ENCODE measurements at places on chromosomes 11 and 22.

GRCh38 chr11:126420698-126421256, 65.3 kb downstream of the ST3GAL4 start:
- DNase-seq = no peak

- peak; percentile 43 for DNase-seq
Measured at GRCh38 chr22:46731246-46732040, 6.6 kb downstream of the CERK start.

DNA sequence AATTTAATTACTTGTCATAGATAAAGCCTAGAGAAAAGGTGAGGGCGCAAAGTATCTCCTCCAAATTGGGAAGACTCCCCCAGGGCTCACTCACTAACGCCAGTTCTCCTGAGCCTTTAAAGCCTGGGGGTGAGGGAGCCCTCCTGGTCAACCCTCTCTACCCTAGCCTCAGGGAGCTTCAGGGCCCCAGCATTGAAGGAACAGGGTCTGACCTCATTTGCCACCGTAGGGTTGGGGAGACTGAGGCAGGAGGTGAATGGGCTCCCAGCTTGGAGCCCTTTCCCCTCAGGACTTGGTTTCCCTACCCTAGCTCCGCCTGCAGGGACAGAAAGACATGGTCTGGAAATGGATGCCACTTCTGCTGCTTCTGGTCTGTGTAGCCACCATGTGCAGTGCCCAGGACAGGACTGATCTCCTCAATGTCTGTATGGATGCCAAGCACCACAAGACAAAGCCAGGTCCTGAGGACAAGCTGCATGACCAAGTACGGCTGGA, 1.7 kb downstream of the FOLR2 start:
- no peak for DNase-seq

- DNase-seq = peak; percentile 16
Measured at GRCh38 chr22:39773976-39774539, 119.5 kb downstream of the ENTHD1 start.

DNA sequence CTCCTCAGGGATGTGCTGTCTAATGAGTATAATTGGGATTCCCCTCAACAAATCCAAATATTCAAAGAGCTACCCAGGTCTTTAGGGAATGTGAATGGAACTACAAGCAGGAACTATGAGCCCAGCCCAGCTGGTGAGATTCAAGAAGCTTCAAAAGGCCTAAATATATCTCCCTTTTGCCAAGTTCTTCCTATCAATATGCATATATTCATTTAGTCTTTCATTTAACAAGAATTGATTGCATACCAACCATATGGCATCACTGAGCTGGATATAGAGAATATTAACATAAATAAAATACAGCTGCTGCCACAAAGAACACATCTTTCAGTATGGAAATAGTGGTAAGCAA, 58.9 kb upstream of the PRSS23 start:
- DNase-seq = no peak

- no peak for DNase-seq
Measured at GRCh38 chr11:97622795-97623194, 1233.0 kb downstream of the JRKL start.

DNA sequence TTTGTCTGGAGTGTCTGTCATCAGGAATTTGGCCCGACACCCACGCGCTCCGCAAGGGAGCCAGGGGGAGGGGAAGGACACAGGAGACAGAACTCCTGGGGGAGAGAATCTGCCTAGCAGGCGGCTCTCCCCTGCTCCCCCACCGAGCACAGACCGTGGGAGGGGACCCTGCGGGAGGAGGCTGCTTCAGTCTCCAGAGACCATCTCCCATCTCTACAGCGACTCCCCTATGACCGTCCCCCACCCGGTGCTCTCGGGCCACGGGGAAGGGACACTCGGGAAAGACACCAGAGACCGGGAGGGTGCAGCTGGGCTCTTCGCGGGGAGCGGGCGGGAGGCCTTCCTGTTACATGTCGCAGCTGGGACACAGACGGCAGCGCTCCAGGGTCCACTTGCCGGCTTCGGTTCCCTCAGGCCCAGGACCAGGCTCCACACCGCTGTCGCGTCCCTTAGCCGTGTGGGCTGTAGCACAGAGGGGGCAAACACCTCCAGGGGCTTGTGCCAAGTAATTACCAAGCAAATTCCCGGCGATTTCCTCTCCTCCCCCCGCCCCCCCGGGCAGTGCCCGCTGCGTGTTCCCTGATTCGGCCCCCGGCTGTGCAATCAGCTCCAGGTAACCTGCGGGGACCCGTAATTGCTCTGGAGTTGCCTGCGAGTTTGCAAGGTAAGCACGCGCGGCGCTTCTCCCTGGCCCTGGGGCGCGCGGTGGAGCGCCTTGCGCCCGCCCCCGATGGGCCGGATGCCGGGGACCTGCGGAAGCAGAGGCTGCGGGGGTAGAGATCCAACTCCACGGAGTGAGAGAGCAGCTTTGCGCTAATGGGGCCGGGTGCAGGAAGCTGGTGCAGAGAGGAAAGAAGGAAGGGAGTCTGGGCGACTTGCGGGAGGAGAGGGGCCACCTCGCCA, 155.1 kb upstream of the CADM1 start:
- no peak for DNase-seq

DNA sequence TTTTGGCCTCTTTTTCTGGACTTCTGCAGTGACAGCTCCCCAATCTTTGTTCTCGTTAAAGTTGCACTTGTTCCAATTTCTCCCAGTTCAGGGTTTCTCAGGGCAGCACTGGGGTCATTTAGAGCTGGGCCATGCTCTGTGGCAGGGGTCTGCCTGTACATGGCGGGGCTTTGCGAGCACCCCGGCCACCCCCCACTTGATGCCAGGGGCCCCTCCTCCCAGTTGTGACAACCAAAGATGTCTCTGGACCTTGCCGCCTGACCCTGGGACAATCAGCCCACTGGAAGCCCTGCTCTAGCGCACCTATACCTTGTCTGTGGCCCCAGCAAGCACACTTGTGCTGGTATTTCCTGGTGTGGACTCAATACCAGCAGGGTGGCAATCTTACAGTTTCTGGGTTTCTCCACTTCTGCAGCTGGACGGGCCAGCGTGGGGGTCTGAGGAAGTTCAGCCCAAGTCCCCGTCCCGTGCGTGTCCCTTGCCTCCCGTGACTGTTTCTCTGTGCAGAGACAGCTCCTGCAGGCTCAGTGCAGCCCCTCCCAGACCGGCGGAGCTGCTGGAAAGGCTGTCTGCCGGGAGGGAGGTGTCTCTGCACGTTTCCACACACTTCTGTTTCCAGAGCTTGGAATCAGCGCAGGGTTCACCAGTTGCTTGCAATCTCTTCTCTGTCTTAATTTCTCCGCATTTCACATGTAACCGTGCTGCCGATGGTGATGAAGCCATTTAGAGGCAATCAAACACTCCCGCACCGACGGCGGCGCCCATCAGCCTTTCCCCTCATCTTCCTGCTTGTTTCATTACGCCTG, 1328.9 kb downstream of the BRD1 start:
- no peak for DNase-seq

- DNase-seq = peak; percentile 45
Measured at GRCh38 chr11:114762408-114762807, 84.1 kb downstream of the NXPE2 start.

GRCh38 chr22:29208879-29209623, 3.4 kb downstream of the EMID1 start:
- DNase-seq = no peak

GRCh38 chr11:38865922-38866321, 2267.9 kb upstream of the RAG2 start:
- no peak for DNase-seq

DNA sequence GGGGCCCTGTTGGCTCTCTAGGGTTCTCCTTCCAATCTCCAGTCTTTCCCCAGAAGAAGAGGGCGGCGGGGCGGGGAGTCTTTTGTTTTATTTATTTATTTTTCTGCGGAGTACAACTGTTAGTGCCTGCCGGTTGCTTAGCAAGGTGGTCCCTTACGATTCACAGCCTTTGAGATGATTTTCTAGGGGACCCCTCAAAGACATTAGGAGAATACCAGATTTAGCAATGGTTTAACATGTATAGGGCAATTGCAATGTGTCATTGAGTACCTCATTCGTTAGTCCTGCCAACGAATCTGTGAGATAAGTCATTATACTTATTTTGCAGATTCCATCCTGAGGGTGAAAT, 307 bp upstream of the MRPL16 start:
- no peak for DNase-seq

DNA sequence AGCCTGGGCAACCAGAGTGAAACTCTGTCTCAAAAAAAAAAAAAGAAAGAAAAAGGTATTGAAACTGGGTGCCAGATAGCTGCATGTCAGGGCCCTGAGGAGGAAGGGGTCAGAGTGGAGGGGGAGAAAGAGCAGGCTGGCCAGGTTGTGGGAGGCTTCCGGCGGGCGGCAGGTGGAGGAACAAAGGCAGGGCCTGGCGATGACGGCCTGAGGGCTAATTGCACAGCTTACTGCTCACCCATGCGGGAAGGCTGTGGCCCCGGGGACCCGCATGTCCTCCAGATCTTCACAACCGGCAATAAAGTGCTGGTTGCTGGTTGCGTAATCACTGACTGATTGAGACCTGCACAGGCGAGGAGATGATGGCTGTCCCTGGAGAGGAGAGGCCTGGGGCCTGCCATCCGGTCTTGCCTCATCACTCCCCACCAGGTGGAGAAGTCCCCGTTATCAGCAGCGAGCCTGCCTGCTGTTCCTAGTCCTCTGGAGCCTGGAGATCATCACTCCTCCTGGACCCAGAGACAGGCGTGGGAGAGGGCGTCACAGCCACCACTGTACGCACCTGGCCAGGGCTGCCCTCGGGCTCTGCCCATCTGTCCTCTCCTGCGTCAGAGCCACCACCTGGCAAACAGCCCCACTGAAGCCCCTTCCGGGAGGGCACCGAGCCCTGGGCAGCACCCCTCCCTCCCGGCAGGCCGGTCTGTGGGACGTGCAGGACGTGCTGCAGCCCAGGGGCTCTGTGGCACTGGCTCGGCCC, 18.7 kb downstream of the H19 start:
- no peak for DNase-seq

DNA sequence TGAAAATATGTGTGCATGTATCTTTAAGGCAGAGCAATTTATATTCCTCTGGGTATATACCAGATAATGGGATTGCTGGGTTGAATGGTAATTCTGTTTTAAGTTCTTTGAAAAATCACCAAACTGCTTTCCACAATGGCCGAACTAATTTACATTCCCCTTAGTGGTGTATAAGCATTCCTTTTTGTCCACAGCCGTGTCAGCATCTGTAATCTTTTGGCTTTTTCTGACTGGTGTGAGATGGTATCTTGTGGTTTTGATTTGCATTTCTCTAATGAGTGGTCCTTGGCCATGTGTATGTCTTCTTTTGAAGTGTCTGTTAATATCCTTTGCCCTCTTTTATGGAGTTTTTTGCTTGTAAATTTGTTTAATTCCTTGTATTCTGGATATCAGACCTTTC, 24.3 kb downstream of the CCDC15 start:
- no peak for DNase-seq

GRCh38 chr11:68504432-68505066, 44.0 kb downstream of the PPP6R3 start:
- no peak for DNase-seq

DNA sequence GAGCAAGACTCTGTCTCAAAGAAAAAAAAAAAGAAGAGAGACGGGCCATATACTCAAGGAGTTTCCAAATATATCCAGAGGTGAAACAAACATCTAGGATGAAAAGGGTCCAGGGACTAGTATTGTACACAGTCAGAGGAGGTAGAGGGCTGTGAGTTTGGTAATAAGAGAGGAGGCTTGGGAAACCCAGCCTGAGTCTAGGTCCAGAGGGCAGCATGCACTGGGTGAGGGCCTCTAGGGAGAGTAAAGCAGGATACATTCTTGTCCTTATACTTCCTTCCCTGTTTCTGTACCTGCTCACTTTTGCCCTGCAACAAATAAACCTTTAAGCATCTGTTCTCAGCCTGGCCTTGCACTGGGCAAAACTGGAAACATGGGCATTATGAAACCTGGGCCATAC, 31.5 kb downstream of the STIM1 start:
- DNase-seq = no peak

- DNase-seq = no peak
Measured at GRCh38 chr22:38862375-38863329, 9.4 kb downstream of the CBX6 start.
